ENCODE measurements at places on chromosomes 16 and 17.

- DNase-seq: no peak
Measured at GRCh38 chr17:14746822-14747602, 446.1 kb downstream of the HS3ST3B1 start.

DNA sequence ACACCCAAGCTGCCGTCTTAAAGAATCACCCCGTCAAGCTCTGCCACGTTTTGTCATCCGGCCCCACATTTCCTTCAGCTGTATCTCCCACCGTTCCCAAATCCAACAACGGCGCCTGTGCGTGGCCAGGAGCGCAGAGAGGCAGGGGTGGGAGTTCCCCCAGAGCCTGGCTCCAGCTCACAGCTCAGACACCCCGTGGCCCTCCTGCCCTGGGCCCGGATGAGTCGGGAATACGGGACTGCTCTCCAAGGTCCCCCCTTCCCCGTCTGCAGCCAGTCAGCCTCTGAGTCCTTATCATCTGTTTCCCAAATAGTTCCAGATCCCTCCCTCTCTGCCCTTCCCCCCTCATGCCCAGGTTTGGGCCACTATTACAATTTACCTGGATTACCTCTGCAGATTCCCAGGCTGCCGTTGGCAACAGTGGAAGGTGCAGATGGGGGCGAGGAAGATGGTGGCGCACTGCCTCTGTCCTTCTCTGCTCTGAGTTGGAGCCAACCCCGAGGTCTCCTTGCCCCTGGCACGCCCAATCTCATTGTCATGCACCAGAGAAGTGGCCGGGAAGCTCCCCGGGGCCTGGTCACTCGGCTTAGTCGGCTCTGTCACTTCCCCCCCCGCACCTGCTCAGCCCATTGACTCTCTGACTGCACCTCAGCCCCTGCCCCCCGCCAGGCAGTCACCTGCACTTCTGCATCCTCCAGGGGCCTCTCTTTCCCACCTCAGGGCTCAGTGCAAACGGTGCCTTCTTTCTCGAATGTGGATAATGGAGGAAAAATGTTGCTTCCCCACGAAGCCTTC is 18.3 kb upstream of the RPTOR start:
- DNase-seq: no peak

DNA sequence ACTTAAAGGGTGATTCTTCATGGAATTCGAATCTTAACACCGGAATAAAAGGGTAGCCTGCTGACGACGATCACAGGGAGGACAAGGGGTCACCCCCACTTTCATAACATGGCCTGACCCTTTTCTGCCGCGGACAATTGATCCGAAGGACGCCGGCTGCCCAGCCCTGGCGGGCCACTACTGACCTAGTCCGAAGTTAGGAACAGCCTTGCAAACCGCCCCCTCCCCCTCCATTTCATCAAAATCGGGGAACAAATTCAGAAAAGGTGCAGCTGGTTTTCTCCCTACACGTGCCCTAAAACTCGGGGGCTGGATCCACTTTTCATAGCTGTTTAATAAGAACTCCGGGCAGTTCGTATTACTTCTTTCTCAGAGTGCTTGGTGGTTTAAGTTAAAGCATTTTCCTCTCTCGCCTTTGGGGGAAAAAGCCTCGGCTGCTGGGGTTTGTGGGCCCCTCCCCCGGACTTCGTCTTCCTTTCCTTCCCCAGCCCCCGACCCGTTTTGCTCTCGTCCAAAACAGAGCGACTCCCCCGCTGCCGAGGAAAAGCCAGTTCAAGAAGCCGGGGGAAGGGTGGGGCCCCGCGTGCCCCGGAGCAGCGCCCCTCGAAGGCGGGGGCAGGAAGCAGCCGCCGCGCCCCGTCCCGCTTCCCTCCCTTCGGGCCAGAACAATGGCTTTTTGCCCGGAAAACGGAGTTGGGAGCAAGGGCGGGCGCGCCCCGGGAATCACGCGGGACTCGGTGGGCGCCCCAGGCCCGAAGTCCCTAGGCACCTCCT is 641 bp upstream of the CBX2 start:
- peak; percentile 77 for DNase-seq

DNA sequence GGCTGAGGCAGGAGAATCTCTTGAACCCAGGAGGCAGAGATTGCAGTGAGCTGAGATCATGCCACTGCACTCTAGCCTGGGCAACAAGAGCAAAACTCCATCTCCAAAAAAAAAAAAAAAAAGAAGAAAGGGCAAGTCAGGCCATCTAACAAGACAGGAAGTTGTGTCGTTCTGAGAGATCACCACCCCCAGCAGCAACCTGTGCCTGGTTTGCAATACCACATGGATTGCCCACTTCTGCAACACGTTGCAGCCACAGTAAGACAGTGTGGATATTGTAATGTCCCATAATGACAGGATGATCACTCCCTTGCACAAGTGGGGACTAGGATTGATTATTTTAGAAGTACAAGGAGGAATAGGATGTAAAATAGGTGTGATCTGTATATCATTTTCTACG is 3.4 kb upstream of the KRTAP2-4 start:
- DNase-seq: no peak

DNA sequence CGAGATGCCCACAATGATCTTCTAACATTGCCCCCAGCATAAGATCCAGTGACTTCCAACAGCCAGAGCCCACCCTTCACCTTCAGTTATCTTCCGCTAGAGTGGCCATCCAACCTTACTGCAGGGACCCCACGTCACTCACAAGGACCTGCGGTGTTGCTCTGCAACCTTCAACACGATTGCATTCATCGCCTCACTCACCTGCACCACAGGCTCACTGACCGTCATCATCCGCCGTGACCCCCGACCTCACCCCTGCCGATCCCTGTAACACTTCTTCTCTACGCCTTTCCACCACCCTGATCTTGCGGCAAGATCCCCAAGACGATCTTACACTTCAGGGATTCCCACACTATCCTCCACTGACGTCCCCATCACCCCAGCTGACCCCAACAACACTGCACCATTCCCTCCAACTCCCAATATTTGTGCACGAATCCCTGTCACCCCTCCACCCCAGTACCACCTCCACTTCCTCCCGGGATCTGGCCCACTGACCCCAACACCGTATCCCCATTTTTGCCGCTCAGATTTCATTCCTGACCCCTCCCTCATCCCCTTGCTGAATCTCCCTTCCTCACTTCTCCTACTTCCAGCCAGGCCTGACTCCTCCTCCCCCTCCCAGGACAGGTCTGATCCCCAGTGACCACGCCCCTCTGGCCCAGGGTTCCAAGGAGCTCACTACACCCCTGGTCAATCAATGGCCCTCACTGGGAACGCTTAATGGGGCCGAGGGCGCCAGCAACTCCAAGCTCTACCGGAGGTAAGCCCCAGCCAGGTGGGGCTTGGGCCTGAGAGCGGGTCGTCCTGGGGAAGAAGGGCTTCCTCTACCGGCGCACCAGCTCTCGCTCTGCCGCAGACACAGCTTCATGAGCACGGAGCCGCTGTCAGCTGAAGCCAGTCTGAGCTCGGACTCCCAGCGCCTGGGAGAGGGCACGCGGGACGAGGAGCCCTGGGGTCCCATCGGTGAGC is 7.6 kb downstream of the RUNDC3A start:
- DNase-seq: no peak

DNA sequence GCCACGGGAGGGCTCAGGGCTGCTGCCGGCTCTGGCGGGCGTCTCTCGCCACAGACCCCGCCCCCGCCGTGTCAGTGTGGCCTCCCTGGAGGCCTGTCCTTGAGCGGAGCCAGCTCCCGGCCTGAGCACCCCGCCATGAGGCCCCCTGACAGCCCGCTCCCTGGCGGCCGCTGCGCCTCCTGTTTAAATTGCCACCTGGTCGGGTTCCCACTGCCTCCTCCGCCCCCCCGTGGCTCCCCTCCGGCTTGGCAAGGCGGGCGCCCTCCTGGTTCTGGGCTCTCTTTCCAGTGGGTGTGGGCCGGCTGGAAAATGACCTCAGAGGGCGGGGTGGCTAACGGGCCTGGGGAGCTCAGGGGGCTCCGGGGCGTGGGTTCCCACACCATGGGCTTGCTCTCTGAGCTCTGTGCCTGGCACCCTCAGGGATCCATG is 42.1 kb upstream of the SSTR5 start:
- peak; percentile 19 for DNase-seq

GRCh38 chr16:30748634-30749445 is 615 bp downstream of the PHKG2 start:
- peak; percentile 49 for DNase-seq

DNA sequence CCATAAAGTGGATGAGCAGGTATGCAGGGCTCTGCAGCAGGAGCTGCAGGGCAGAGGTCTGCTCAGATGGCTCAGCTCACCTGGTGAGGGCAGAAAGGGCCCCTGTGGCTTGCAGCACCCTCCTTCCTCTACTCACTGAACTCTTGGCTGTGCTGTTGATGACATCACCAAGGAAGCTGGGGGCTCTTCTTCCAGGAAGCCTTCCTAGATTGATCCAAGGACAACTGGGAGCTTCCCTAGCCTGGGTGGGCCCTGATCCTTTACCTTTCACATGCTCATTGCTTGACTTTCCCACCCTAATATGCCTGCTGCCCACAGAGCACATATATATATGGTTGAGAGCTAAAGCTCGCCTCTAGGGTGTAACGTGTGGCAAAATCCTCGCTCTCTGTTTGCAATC is 2.5 kb downstream of the KIF19 start:
- DNase-seq: no peak

All from NCI-H524 (cell line).